ENCODE measurements at places on chromosomes 13 and 19.

DNA sequence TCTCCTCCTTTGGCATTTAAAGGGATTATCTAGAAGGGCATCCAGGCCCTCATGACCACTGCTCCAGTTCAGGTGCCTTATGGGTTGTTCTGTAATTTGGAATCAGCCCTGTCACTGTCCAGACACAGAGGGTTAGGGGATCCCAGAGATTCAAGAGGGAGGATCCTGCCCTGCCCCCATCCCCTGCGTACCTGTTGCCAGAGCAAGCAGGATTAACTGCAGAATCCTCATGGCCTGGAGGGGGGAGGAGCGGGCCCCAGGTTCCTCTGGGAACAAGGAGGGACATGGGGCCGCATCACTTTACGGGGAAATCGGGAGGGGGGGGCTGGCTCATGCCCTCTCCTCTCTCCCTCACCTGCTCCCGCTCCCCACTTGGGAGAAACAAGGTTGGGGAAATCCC is 1.0 kb downstream of the KLK11 start:
- DNase-seq = no peak

GRCh38 chr13:80010286-80010831 is 330.6 kb downstream of the SPRY2 start:
- no peak for DNase-seq

- DNase-seq = no peak
Observed at GRCh38 chr19:40277356-40278059, 7.6 kb downstream of the AKT2 start.

DNA sequence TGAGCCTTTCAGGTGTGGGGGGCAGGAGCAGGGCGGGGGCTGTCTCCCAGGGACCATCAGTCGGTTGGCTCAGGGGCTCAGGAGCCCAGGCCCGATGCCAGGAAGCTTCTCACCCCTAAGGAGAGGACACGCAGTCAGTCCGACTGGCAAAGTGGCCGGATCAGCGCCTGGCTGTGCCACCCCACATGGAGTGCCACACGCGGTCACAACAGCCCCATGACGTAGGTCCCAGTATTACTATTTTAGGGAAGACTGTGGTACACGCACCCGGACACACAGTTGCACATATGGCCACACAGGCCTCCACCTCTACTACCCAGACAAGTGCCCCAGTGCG is 29.3 kb upstream of the GRTP1 start:
- no peak for DNase-seq

DNA sequence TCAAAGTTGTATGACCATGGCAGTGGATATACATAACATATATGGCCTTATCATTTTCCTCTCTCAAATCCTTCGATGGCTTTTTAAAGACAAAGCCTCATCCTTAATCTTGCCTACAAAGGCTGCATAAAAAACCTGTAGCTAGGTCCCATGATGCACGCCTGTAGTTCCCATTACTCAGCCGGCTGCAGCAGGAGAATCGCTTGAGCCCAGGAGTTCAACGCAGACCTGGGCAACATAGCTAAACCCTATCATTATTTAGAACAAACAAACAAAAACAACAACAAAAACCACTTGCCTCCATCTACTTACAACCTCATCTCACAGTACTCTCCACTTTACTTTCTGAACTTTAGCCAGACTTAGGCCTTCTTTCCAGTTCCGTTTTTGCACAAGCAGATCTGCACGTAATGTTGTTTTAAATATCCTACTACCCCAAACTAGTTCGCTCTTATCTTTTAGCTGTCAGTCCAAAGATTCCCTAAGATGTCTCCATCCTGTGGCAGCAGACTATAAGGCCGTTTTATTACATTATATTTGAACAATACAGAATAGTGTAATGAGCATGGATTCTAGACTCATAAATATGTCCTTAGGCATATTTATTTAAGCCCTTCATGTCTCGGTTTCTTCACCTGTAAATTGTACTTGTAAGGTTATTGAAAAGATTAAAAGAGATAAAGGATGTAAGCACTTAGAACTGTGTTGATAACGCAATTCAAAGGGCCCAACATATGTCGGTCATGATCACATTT is 969 bp upstream of the POMP start:
- DNase-seq = no peak

DNA sequence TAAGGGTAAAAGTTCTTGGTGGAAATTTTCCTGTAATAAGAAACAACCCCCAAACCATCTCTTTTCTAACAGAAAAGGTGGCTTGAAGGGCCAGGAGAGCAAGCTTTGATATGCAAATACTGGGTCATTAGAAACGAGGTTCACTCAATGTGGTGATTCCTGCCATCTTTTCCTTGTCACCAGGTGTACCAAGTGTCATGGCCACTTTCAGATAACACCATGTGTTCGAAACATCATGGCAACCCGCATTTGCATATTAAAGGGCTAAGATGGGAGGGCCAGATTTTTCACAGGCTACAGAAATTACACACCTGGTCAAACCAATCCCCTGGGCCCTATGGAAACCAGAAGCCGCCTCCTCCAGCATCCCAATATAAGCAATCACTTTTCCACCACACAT is 15.3 kb downstream of the LGALS16 start:
- DNase-seq = no peak

DNA sequence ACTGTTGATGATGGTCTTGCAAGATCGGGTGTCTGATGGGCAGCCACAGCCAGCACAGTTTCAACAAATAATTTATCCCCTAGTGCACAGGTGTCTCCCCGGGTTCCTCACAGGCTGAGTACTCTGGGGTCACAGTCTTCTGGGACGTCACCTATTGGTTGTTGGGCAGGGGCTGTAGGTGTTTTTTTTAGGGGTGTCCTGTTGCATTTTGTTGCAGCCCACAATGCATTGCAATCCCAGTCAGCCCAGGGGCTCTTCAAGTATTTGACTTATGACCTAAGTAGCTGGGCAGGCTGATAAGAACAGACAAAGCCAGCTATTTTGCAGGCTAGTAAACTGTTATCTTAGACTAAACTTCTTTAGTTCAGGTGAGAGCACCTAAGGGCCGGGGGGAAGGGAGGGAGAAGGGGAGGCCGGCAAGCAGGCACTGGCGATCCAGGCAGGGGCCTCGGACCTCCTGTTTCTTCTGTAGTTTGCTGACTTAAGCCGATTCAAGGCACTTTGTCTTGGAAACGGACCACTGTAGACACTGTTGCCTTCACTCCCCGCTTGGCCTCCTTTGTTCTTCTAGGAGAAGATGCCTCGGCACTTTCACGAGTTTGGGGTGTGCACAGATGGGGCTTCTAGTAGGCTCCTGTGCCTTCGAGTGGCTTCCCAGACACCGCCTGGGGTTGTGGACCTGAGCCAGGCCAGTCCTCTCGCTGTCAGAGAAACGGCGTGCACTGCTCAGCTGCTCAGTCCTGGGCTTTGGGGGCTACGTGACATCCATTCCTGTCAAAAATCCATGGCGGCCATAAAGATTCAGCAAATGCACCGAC is 33.9 kb upstream of the GRTP1 start:
- DNase-seq = no peak

- DNase-seq = no peak
Observed at GRCh38 chr13:40874138-40874779, 84.8 kb downstream of the SLC25A15 start.

DNA sequence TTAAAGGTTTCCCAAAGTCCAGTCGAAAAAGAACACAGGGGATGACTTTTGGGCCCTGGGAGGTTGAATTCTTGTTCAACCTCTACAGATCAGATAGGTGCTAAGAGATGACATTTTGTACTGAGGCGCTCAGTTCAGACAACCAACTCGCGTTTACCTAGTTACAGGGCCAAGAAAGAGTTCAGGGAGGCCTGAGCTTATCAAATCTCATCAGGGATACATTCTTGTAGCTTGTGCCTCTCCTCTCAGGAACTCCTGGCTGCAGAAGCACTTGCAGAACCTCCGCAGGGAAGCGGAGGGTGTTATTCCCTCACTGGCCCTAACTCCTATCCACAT is 825 bp downstream of the ZNF776 start:
- no peak for DNase-seq
